CD4-positive, alpha-beta T cell treated with Interleukin-17A for 4 hours (primary cell): ENCODE measurements at places on chromosomes 7 and 10.

DNA sequence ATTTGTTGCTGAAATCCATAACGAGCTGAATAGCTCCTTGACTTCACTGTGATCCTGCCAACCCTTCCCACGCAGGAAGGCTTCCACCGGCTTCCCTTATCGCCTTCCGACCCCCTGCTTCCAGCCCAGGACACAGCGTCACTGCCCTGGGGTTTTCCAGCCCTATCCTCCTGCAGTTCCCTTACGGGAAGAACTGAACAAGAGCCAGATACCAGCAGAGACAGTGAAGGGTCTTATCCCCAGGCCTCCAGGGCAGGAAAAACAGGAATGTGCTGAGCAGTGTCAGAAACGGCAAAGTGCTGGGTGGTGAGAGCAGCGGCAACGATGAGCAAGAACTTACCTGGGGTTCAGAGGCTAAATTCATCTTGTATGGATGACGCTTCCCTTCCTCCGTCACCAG lies 22.4 kb downstream of the PDLIM1 start:
- DNase-seq = no peak

- no peak for DNase-seq
Measured at GRCh38 chr10:104348601-104349000, 5.0 kb upstream of the CFAP58 start.

GRCh38 chr10:33982995-33983394 lies 648.5 kb upstream of the NRP1 start:
- no peak for DNase-seq

DNA sequence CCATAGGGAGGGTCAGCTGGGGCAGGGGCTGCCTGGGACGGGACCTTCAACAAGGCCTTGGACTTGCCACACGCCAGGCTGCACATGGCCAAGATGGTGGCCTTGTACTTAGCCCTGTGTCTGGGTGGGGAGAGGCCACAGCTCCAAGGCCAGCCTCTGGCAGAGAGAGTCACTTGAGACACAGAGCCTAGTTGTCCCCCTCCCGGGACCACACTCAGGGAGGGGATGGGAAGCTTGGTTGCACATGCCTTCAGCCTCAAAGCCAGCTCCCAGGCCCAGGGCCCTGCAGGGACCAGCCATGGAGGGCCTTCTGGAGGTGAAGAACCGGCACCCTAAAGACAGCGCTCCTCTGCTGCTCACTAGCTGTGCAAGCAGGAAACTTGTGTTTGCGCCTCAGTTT lies 16.7 kb downstream of the MMRN2 start:
- no peak for DNase-seq

DNA sequence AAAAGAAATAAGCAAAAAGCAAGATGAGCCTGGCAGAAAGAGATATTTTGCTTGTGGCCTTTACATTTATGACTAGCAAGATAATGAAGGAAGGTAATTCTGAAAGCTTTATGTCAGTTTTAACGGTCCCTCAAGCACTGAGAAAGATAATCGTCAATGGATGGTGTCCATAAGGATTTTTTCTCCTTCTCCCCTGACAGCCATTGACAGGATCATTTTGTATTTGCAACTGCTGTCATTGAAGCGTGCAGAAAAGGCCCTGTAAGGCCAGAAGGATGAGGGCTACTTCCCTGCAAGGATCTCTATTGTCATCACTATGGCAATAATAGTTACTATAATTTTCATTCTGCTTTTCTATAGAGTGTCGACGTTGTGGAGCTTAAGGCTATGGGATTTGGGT lies 994 bp upstream of the LRGUK start:
- DNase-seq = no peak

DNA sequence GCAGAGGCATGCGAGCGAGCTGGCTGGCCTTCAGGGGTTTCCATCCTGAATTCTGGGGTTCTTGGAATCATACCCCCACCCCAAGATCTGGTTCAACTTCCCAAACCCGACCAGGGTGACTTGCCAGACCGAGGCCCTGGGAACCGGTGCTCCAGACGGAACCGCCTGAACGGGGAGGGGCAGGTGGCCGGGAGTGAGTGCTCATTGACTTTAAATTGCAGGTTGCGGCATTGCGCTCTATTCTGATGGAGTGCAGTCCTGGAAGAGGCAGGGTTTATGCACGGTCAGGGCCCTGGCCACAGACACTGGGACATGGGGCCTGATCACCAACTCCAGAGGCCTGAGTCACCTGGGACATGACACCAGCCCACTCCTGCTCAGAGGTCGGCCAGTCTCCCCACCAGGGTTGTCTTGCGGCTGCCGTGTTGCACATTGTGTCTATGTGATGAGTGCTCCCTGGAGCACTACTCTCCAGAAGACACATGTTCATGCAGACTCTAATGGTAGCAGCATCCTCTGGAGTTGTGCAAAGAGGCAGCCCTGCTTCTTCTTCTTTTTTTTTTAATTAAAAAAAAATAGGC lies 5.8 kb upstream of the DDIT4 start:
- no peak for DNase-seq

- DNase-seq = peak; percentile 33
Measured at GRCh38 chr7:101804967-101805366, 12.5 kb upstream of the CUX1 start.

- no peak for DNase-seq
Measured at GRCh38 chr7:28685644-28686417, 272.3 kb downstream of the TRIL start.

GRCh38 chr7:16933296-16934279 lies 51.8 kb upstream of the AGR3 start:
- peak; percentile 33 for DNase-seq

DNA sequence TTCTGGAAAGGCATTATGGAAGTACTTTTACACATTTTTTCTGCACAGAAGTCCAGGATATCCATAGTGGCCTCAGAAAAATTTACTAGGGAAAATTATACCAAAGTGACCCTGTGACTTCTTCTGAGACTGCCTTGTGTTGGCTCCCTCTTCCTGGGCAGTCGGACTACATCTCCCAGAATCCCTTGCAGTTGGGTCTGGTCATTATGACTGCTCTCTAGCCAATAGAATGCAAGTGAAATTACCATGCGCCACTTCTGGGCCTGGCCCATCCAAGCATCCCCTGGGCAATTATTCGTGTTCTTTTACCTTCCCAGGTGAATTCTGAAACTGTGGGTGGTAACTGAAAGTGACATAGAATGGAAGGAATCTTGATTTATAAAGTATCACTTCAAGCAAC lies 430.9 kb downstream of the ACTR3B start:
- DNase-seq = no peak

DNA sequence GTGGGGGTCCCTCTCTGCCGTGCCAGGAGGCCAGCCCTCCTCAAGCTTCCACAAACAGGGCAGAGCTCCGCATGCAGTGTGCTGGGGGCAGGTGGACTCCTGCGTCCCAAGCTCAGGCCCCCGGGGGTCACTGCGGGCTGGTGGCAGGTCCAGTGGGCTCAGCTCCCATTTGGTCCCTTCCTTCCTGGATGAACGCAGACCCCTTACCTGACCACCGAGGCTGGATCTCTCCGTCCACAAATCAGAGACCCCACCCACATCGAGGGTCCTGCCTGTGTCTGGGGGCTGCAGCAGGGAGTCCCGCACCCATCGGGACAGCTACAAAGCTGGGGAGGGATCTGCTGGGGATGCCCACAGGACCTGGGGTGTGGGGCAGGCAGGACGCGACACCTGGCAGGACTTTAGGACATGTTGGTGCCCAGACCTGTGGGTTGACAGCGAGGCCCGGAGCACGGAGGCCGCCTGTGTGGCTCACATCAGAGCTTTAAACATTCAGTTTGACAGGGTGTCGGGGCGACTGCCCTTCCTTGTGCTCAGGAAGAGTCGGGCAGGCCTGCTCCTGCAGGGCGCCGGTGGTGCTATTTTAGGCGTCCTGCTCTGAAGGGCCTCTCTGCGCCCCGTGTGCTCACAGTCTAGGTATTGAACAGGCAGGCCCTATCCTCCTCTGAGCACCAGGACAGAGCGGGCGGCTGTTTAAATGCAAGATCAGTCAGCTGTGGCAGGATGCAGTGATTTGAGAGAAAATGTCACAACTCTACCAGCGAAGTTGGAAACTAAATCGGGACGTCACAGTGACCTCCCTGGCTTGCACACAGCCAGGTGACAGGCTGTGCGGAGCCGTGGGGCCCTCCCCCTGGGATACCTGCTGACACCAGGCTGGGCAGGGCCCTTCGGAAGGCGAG lies 15.9 kb upstream of the CFAP46 start:
- DNase-seq = no peak

- DNase-seq = no peak
Measured at GRCh38 chr10:44946205-44946604, 13.4 kb upstream of the RASSF4 start.

- peak; percentile 67 for DNase-seq
Measured at GRCh38 chr7:140475747-140476333, 3.5 kb downstream of the MKRN1 start.

DNA sequence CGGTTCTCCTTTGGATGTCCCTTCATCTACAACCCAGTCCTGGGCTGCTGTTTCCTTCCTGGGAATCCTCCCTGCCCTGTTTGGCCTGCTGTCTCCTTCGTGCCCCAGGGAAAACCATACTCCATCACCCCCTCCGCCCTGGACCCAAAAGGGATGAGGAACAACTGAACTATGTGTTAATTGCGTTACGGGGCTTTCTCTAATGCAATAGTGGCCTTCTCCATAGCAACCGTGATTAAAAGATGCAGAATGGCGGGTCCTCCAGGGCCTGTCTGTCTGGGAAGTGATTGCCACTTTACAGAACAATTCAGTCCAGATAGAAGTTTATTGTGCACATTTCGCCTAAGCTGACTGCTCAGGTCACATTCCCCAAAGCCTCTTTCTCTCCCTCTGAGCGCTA lies 112.0 kb upstream of the FGFR2 start:
- no peak for DNase-seq

GRCh38 chr10:75450644-75451640 lies 19.5 kb downstream of the LRMDA start:
- DNase-seq = no peak

DNA sequence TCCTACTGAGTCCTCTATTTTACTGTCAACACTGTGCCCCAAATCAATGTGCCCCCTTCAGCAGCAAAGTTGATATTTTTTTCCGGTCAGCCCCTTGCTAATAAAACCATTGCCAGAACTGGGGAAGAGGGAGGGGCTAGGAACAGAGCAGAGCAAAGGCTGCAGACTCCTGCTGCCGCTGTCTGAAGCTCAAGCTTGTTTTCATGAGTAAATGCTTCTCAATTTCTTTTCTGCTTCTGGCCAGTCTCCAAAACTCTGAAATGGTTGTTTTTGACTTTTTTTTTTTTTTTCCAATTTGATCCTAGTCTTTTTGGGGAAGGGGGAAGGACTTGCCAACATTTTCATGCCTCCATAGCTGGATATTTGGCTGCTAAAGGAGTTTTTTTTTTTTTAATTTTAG lies 26.7 kb upstream of the PROSER2 start:
- DNase-seq = no peak

DNA sequence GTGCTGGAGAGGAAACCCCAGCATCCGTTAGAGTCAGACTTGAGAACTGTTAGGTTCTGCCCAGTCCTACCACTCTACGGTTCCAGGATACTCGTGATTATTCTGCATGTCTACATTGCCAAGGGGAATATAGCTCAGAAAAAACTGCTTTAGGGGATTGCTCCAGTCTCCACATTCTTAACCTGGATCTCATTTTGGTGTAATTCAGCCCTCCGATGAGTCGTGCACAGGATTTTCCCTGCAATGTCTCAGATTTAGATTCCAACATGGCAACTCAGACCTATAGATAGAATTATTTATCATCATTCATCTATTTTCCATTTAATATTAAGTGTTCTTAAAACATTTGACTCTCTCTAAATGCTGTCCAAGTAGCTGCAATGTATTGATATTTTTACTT lies 121.1 kb upstream of the ZEB1 start:
- no peak for DNase-seq

- no peak for DNase-seq
Measured at GRCh38 chr10:126214021-126214420, 174.3 kb downstream of the ADAM12 start.
